ENCODE measurements at places on chromosomes 7 and 10.

GRCh38 chr10:108801220-108801619, 1122.1 kb downstream of the XPNPEP1 start:
- DNase-seq = no peak

DNA sequence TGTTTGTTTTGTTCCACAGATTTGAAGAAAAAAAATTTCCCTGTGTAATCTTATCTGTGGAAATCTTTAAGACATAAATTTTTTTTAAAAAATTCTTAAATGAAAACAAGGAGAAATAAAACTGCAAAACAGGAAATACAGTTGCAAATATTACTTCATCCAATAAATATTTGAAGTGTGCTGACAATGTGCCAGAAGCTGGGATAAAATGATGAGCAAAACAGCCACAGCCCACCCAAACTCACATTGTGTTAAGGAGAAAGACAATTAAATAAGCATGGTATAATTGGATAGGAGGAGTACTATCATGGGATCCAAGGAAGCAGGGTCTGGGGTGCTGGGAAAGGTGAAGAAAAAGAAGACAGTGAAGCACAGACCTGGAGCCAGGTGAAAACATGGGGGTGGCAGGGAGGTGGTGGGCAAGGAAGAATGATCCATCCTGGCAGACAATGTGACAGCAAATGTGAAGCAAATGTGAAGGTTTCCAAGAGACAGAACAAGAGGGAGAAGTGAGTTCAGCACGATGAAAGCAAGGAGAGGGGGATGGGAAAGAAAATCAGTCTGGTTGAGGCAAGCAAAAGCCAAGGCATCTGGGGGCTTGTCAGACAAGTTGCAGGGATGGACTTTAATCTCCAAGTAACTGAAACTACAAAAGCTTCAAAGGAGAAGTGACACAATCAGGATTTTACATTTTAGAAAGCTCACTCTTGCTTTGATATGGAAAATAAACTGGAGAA, 135.9 kb downstream of the HIBADH start:
- DNase-seq = no peak

- DNase-seq = no peak
Measured at GRCh38 chr7:26718063-26718462, 146.3 kb downstream of the SKAP2 start.

DNA sequence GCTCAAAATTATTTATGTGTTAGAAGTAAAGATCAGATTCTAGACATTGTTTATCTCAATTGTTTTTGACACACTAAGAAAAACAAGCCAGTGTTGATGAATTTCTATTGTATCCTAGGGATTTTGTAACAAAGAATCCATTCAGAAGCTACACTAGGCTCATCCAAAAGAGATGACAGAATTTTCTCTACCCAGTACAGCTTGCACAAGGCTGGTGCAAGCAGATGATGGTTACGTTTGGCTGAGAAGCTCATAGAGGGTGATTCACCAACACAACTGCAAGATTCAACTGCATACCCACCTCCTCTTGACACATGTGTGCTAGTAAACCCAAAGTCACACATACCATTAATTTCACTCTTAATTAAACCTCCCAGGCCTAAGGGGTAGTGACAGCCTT, 20.8 kb downstream of the GRM3 start:
- DNase-seq = no peak

- no peak for DNase-seq
Measured at GRCh38 chr7:104267701-104268368, 60.0 kb upstream of the ORC5 start.

GRCh38 chr7:102061981-102062390, 224.7 kb upstream of the SH2B2 start:
- DNase-seq = no peak

DNA sequence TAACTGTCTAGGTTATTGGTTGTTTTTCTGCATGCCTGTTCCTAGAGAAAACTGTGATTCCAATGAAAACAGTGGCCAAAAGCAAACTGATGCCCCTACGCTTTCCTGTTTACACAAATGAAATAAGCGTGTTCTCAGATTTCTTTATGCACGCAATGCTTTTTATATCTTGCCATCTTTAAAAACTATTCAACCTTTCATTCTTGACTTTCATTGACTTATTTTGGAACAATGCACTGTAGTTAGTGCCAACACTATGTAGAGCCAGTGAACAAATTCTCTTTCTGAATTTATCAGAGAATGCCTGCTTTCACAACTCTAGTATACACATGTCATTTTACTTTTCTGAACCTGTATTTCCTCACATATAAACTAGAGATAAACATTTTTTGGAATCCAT, 86.6 kb downstream of the CABCOCO1 start:
- DNase-seq = no peak

- no peak for DNase-seq
Measured at GRCh38 chr10:121860810-121861209, 67.0 kb downstream of the ATE1 start.

DNA sequence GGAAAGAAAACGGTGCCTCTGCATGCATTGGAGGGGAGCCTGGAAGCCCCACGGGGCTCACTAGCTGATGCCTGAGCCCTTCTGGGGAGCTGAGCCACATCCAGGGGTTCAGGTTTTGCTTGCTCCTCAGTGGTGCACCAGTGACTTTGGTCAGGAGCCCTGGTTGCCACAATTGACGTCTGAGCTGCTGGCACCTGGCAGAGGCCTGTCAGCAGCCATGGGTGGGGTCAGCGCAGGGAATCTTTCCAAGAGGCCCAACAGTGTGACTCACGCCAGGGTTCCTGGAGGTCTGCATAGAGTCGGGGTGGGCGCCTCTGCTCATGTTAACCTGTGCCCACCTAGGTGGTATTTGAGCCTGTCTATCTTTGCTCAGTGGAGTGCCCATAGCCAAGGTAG, 138.7 kb downstream of the NEURL1 start:
- no peak for DNase-seq

- DNase-seq = no peak
Measured at GRCh38 chr10:121157998-121158397, 306.8 kb downstream of the WDR11 start.

GRCh38 chr10:95289921-95290421, 832 bp downstream of the PDLIM1 start:
- no peak for DNase-seq

DNA sequence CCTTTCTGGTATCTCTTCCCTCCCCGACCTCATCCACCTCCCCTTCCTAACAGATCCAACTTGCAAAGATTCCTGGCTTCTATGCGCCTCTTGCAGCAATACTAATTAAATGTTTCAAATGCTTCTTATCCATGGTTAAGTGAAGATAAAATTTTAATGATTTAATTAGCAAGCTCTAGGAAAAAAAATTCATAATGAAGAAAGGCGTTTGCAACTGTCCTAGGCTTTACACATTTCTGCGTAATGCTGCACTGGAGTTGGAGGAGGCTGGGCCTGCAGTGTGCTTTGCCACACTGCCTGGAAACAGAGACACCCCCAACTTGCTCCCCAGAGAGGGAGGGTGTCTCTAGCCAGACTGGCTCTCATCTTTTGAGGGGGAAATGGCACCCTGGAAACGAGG, 123.9 kb upstream of the CARD11 start:
- DNase-seq = no peak

GRCh38 chr10:68812420-68812819, 14.9 kb upstream of the STOX1 start:
- no peak for DNase-seq

DNA sequence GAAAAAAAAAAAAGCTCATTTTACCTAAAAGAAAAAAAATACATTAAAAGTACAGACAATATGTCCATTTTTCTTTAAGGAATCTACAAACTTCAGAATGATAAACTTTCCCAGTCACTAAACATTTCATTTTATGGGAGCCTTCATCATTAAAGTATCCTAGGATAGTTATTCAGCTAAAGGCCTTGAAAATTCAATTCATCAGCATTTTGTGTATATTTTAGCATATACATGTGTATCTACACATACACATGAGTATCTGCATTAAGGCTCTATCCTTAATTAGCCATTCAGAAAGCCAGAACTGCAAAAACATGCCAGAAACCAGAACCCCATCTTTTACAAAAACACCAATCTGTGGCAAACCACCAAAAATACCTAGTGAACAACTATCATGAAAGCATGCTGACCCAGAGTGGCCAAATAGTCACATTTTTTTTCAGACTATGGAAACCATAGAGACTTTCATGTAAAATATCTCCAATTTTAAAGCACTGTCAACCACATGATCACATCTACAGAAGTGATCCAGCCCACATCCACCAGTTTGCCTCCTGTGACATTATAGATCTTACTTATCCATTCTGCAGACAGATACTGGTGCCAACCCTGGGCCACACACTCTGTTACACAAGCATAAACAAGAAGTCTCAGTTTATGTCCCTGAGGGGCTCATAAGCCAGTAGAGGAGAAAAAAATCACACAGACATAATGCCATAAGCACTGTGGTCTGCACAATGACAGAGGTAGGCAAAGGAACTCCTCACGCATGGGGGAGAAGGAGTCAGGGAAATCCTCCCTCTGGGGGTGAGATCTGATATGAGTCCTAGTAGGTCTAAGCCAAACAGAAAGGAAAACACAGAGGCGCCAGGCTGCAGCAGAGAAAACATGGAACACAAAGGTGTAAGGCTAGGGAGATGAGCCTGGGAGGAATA, 79.2 kb downstream of the SRPK2 start:
- no peak for DNase-seq

DNA sequence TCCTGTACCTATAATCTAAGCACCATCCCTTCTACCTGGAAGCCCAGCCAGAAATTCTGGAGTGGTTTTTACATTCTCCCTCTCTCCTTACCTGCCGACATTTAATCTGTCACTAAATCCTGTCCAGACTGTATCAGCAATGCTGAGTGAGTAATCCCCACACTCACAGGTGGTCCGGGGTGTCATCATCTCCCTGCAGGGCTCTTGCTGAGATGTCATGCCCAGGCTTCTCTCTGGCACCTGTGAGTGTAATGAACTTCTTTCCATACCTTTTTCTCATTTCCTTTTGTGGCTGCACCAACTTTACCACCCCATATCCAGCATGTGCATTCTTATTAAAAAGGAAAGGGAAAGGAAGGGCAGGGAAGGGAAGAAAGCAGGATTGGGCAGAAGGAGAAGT, 355.2 kb downstream of the CCSER2 start:
- no peak for DNase-seq

- no peak for DNase-seq
Measured at GRCh38 chr10:121127151-121127906, 276.2 kb downstream of the WDR11 start.

GRCh38 chr7:45359250-45359649, 201.7 kb downstream of the RAMP3 start:
- DNase-seq = no peak

- DNase-seq = no peak
Measured at GRCh38 chr10:102152545-102152890, 329 bp downstream of the NOLC1 start.

GRCh38 chr7:30249986-30250774, 34.2 kb upstream of the ZNRF2 start:
- DNase-seq = no peak

GRCh38 chr10:128365156-128365725, 239.0 kb upstream of the MKI67 start:
- no peak for DNase-seq

DNA sequence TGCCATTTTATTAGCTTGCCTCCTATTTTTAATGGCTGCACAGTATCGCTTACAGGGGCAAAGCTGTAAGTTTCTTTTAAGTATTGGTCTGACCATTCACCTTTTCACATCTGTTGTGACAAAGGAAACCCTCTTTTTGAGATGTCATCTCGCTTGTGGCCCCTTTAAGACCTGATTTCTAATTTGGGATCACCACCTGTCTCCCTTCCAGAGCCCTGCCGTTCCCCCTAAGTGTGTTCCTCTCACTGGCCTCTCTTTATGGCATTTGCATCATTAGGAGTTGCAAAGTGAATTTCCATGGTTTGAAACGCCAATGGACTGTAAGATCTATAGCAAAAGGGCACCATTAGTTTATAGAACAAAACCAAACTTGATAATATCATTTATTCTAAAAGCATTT, 1.4 kb downstream of the EPDR1 start:
- no peak for DNase-seq

DNA sequence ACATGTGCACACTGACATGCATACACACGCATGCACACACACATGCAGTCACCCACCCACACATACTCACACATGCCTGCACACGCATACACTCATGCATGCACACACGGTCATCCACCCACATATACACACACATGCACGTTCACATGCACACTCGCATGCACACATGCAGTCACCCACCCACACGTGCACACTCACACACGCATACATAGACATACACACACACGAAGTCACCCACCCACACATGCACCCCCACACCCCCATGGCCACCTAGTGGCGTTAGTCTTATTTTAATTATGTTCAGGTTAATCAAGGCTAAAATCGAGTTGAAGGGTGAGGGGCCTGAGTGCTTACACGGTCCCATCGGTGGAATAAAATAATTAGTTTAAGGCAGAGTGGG, 96.8 kb downstream of the DNAJB6 start:
- no peak for DNase-seq

DNA sequence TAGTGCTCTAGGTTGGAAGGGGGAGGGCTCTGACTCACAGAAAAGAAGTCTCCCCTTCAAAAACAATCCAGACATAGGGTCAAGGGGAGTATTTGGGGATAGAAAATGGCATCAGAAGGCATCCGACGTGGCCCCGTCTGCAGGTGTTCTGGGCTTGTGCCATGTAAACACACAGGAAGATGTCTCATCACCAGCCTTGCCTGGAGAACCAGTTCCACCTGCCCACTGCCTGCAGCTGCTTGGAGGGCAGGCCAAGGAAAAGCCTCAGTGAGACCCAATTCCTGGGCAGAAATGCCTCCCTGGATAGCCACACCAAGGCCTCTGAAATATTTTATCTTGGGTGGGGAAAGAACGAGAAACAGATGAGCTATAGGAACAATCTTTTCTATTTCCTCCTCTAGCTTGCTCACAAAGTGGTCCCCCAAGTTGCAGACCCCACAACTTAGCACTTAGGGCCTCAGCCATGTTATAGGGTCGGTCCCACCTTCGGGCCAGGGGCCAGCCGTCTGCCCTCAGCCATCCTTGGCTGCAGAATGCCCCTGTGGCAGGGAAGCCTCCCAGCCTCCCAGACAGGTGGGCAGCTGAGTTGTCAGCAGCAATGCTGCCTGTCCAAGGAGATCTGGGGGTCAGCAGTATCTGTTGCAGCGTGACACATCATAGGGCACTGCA, 54.3 kb upstream of the ECHDC3 start:
- DNase-seq = no peak

GRCh38 chr10:44263771-44264170, 121.1 kb downstream of the CXCL12 start:
- DNase-seq = no peak

DNA sequence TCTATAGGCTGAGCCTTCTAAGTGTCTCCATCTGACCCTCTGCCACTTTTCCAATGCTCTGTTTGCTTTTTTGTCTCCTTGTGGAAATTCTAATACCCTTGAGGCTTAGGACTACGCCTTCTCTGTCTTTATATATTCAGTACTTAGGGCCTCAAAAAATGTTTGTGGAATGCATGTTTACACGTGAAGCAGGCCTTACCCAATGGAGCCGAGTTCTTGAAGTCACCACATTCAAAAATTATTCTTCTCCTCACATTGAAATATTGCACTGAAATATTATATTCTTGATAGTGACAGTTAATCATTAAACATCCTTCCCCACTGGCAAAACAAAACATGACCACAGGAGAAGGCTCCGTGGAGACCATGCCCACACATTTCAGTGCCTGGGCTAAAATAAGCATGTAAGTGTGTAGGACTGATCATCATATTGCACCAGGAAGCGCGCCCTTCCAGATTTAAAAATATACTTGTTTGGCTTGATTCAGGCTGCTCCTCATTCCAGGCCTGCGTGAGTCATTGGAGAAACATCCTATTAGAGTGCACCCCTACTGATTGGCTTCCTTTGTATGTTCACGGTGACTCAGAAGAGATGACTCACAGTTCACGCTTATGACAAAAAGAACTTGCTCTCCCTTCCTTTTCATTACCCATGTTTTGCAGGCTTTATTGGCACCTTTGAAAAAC, 307.4 kb upstream of the AOAH start:
- peak; percentile 97 for DNase-seq

GRCh38 chr7:19437446-19437845, 271.4 kb downstream of the POLR1F start:
- DNase-seq = no peak
